Hippocampal formation (tissue), 2 donors: ENCODE measurements at places on chromosomes 1 and 21.
A peak's percentile ranks its signal among the peaks of the same experiment; 100 is the strongest.

GRCh38 chr1:11479375-11479979, 522 bp downstream of the DISP3 start:
- DNase-seq, result no peak

DNA sequence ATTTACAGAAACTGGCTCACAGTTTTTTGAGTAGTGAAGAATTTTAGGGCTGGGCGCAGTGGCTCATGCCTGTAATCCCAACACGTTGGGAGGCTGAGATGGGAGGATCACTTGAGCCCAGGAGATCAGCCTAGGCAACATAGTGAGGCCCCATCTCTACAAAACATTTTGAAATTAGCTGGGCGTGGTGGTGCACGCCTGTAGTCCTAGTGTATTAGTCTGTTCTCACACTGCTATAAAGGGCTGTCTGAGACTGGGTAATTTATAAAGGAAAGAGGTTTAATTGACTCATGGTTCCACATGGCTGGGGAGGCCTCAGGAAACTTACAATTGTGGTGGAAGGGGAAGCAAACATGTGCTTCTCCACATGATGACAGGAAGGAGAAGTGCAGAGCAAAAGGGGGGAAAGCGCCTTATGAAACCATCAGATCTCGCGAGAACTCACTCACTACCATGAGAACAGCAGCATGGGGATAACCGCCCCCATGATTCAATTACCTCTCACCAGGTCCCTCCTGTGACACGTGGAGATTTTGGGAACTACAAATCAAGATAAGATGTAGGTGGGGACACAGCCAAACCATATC, 24.4 kb upstream of the DYRK1A start:
- DNase-seq, result no peak

GRCh38 chr1:215923129-215923824, 356.2 kb downstream of the KCTD3 start:
- no peak for DNase-seq

- DNase-seq, result peak; percentile 47
Measured at GRCh38 chr1:22773981-22774832, 63.6 kb downstream of the EPHB2 start.

- no peak for DNase-seq
Measured at GRCh38 chr1:59699227-59699847, 115.4 kb upstream of the HOOK1 start.

GRCh38 chr1:60847855-60848582, 234.3 kb upstream of the NFIA start:
- no peak for DNase-seq

GRCh38 chr1:53260631-53261247, 22.4 kb upstream of the MAGOH start:
- no peak for DNase-seq

- DNase-seq, result no peak
Measured at GRCh38 chr1:117623698-117624097, 17.9 kb downstream of the TENT5C start.

- no peak for DNase-seq
Measured at GRCh38 chr1:111154021-111154999, 14.3 kb downstream of the CEPT1 start.

- DNase-seq, result no peak
Measured at GRCh38 chr1:9534953-9535352, 4.3 kb upstream of the SLC25A33 start.

- peak; percentile 69 for DNase-seq
Measured at GRCh38 chr1:203216274-203217138, 13.0 kb downstream of the CHIT1 start.

DNA sequence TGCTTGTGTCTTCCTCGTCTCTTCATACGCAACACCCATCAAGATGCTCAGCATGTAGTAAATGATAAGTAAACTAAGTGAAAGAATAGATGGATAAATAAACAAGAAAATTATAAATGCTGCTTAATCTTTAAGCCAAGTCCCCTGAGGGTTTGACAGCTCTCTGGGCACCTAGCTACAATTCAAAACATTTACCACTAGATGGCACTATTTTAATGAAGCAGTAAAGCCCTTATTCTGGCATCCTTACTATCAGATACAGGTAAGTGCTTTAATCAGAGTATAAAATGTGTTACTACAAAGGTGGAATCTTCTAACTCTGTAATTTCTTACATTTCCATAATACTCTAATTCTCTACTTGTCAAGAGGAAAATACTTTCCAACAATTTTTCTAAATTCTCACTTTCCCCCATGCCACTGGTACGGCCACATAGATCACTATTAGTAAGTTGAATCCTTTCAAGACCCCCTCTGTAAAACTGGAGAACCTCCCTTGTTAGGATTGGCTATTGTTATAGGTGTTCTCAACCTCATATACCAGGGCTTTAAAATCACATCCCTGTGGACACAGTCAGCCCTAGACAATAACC, 137.8 kb downstream of the BARHL2 start:
- no peak for DNase-seq

DNA sequence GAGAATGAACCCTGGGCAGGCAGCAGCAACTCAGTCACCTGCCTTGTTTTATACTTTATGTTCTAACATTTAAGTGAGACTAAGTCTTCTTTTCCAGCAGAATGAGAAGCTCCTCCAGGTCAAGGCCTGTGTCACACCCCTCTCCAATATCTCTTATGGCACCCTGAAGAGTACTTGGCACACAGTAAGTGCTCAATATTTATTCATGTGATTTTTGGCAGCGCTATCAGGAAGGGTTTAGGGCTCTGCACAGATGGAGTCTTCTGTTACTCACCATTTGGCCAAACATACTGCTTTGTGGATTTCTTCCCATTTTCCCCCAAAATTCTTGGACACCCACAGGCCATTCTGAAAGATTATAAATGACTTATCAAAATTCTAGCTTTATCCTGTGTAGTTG, 43.8 kb upstream of the MYBPHL start:
- no peak for DNase-seq

DNA sequence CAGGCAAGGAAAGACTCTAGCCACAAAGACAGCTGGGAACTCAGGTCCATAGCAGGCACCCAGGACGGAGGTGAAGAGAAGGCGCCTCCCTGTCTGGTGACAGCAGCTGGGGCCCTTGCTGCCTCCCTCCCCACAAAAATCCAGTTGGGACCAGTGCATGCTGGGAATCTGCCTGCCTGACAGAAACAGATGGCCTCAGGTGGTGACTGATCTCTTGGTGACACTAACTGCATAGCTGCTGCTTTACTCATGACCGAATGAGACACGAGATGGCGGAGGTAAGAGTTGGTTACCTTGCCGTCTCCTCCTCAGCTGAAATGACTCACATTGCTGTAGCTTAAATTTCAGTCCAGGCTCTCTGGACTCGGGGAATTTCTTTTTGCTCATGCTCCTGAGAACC, 130.3 kb downstream of the FGGY start:
- no peak for DNase-seq

DNA sequence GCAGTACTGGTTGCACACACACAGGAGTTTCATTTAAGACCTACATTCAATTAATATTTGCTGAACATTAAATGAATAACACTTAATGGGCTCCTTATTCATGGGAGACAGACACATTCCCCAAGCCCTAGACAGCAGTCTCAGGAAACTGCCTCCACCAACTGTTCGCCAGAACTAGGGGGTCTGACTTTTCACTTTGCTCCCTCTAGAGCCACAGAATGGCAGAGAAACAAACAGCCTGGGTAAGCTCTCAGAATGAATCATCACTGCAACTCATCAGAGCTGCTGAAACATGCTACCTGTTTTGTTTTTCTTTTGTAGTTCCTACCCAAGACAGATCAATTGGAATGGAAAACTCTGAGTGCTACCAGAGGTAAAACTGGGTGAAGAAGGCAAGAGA, 31.7 kb downstream of the ELK4 start:
- DNase-seq, result no peak

DNA sequence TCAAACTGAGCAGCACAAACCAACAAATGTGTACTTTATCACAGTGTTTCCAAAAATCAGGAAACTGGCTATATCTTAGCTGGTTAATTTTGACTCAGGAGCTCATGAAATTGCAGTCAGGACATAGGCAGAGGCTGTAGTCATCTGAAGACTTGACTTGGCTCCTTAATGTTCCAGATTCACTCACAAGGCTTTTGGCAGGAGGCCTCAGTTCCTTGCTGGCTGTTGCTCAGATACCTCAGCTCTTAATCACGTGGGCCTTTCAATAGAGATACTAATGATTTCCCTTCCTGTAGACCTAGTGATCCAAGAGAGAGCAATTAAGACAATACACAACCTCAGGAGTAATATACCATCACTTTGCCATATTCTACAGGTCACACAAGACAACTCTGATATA, 537.7 kb downstream of the BRINP3 start:
- peak; percentile 3 for DNase-seq

GRCh38 chr1:178075333-178075732, 18.6 kb upstream of the RASAL2 start:
- DNase-seq, result no peak

- no peak for DNase-seq
Measured at GRCh38 chr1:54463259-54464030, 57.3 kb upstream of the SSBP3 start.

- no peak for DNase-seq
Measured at GRCh38 chr1:22739648-22740385, 29.2 kb downstream of the EPHB2 start.

DNA sequence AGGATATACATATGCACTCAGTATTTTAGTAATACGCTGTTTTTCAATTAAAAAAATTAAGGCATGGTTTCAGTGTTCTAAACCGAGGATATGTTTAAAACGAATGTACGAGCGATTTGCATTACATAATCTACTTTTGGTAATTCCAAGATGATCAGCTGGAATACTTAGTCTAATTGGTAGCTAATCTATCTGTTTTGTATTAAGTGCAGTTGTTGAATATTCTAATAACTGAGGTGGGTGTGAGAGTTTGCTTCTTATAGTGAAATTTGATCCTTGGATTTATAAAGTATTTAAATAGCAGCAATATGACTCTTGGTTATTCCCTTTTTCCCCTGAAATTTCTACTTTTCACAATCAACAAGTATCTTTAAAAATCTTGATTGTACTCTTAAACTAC, 1.3 kb downstream of the RNF2 start:
- no peak for DNase-seq

GRCh38 chr1:63642901-63643300, 49.7 kb downstream of the PGM1 start:
- no peak for DNase-seq

- no peak for DNase-seq
Measured at GRCh38 chr1:10924030-10924429, 88.4 kb upstream of the TARDBP start.

- no peak for DNase-seq
Measured at GRCh38 chr1:187415065-187415464, 586.3 kb downstream of the PLA2G4A start.

DNA sequence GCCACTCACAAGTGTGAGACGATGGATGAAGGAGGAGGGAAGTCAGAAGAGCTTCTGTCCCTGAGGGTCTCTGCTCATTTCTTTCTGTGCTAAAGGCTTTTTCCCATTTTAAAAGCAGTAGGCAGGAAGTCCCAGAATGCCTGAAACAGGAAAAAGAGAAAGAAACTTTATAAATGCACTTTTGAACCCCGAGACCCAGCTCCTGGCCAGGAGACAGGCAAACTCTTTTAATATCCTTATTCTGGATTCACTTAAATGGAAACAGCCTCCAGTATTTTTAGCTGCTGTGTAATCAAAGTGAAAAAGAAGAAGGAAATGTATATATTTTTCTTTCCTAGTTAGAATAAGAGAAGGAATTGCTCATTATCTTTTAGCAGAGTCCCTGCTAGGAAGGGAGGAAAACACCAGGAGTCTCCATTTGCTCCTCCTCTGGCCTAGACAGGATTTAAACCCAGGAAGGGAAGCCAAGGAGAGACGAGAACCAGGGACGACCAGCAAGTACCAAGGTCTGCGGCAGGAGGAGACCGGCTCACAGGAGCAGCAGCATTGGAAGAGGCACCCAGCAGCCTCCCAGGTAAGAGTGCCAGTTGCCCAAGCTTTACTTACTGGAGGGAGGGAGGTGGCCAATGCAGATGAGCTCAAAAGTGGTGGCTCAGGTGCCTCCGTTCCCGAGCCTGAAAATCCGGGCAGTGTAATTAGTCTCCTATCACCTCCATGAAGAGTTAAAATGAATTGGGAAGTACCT, at the start of gene TNN:
Gene TNN (plus strand): TSS at position 472 of the 745 bp plus-strand sequence. CDS start 9,586 bp downstream, outside the sequence.
- no peak for DNase-seq

- DNase-seq, result peak; percentile 79
Measured at GRCh38 chr1:183871142-183871541, 66.2 kb downstream of the RGL1 start.

DNA sequence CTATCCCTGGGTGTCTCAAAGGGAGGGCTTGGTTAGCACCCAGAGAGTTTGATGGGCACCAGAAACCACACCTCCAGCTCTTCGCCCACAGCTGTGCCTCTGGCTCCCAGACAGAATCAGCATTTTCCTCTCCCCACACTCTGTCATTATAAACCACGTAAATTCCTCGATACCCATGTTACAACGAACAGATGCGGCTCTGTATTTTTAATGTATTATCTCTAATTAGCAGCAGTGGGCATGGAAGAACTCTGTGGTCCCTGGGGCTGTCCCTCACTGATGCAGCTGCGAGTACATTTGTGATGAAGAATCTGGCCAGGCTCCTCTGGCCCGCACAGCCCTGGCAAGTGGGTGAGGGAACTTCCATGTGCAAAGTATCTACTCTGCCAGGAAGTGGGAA, 10.8 kb downstream of the HMGB4 start:
- no peak for DNase-seq

DNA sequence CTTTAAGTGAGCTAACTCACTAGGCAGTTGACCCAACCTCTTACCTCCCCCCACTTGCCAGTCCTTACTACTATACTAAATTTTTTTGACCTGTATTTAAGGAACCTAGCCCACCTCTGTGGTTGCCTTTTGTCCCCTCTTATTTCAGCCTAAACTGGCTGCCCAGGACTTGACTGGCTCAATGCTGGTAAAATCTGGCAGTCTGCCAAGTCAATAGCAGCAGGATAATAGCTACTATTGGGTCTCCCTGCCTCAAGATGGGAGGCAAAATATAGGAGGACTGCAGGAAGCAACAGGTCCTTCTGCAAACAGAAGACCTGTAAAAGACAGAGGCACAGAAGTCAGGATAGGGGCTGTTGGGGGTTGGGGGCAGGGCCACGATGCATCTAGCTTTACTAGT, 144.2 kb upstream of the POGK start:
- no peak for DNase-seq

GRCh38 chr1:162663086-162663485, 30.8 kb downstream of the DDR2 start:
- no peak for DNase-seq

GRCh38 chr1:109241841-109242345, 7.4 kb upstream of the CELSR2 start:
- no peak for DNase-seq

- no peak for DNase-seq
Measured at GRCh38 chr1:230328342-230329015, 97.7 kb downstream of the PGBD5 start.

- no peak for DNase-seq
Measured at GRCh38 chr1:10745886-10746455, 50.5 kb downstream of the CASZ1 start.

GRCh38 chr21:36499578-36500471, 19.9 kb upstream of the CLDN14 start:
- no peak for DNase-seq

GRCh38 chr1:4760088-4760487, 105.7 kb downstream of the AJAP1 start:
- no peak for DNase-seq
